ENCODE measurements at places on chromosomes 11 and 22. TPM values are rescaled to one million over a fixed set of nuclear protein-coding genes. Genes with fewer than 3 reads are reported as not detected.

DNA sequence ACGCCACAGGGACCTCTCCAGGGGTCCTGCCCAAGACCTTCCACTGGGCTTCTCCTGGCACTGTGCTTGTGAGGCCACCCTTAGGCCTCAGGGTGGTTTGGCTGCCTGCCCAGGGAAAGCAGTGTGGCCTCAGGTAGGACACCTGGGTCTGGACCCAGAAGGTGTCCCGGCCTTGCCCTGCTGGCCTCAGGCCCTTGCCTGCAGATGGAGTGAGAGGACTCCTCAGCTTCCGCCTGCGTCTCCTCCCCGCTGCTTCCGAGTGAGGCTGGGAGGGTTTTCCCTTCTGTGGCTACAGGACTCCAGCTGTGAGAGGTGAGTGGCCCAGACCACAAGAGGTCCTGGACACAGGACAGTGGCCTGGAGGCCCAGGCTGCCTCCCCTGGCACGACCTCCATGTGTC is 60.4 kb downstream of the WNT7B start:
- no peak for DNase-seq

DNA sequence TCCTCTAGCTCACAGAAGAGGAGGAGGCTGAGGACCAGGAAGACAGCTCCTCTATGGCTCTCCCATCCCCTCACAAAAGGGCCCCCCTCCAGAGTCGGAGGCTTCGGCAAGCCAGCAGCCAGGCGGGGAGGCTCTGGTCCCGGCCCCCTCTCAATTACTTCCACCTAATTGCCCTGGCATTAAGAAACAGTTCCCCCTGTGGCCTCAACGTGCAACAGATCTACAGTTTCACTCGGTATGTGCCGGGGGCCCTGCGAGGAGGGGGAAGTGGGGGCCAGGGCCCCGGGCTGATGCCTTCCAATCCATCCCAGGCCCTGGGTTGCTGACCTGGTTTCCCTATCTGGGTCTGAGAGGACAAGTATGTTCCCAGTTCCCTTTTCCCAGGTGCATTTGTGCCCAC is 7.9 kb downstream of the FOXR1 start:
- peak; percentile 87 for DNase-seq

DNA sequence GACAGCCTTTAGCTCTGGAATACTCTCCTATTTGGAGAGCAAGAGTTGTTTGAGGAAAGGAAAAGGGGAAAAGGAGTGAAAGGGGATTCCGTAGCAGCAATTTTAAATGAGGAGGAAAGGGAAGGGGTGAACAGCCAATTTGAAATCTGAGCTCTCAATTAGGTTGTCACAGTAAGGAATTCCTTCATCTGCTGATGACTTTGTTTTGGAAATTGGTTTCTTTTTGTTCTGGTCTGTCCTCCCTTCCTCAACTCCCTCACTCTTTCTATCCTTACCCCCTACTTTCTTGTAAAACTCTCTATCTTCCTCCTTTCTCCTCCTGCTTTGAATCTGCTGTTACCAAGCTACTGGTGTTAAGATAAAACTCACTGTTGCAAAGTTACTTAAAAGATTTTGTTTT is 1155.6 kb downstream of the DLG2 start:
- peak; percentile 2 for DNase-seq

DNA sequence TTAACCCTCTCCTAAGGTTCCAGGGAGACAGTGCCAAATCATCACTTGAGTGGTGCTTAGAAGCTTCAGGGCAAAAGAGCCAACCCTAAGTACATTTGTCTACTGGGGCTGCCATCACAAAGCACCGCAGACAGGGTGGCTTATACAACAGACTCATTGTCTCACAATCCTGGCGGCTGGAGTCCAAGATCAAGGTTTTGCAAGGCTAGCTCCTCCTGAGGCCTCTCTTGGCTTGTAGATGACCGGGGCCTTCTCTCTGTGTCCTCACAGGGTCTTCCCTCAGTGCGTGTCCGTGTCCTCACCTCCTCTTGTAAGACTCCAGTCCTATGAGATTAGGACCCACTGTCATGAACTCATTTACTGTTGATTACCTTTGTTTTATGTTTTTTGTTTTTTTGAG is 34.1 kb upstream of the CD81 start:
- DNase-seq = no peak

- DNase-seq = no peak
These were observed 22.3 kb downstream of the SPON1 start for GRCh38 chr11:13984616-13985450.

- no peak for DNase-seq
These were observed 8.5 kb upstream of the SCN2B start for GRCh38 chr11:118184784-118185579.

- peak; percentile 2 for DNase-seq
These were observed 1.7 kb downstream of the CYB5R2 start for GRCh38 chr11:7671347-7672215.

DNA sequence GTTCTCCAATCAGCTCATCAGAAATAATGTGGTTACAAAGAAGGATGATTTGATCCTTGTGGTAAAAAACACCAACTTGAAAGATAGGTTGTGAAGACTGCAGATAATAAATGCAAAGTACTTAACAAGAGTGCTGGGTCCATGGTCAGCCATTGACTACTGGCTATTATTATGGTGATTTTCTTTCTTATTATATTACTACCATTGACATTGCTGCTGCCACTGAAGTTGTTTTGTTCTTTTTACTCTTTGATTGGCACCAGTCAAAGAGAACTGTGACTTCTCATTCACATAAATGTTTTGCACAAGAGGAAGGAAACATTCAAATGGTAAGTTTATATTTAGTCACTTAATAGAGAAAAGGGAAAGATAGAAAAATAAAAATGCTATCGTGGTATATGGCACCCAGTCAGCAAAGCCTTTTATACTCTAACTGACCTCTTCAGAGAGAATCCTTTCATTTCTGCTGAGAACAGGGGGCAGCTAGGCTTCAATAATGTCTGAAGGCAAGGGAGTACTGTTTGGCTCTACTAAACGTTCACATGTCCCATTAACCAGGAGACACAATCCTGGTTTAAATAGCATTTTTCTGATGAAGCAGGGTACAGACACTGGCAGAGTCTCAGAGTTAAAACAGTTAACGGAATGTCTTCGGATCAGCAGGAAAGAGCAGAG is 64.8 kb downstream of the LRRC4C start:
- no peak for DNase-seq

GRCh38 chr11:117412176-117412575 is 84.5 kb downstream of the CEP164 start:
- DNase-seq = no peak

The P4HA3 gene
- not detected for total RNA-seq

The OSBP2 gene
- 4.7 TPM for total RNA-seq

The GLB1L2 gene
- total RNA-seq = 3.7 TPM

The IL10RA gene
- total RNA-seq = not detected

The TNNT3 gene
- not detected for total RNA-seq

The OR51F2 gene
- not detected for total RNA-seq

The A4GALT gene
- 9.6 TPM for total RNA-seq

The USP2 gene
- 2.8 TPM for total RNA-seq
